ENCODE measurements at places on chromosomes 12 and 14.

DNA sequence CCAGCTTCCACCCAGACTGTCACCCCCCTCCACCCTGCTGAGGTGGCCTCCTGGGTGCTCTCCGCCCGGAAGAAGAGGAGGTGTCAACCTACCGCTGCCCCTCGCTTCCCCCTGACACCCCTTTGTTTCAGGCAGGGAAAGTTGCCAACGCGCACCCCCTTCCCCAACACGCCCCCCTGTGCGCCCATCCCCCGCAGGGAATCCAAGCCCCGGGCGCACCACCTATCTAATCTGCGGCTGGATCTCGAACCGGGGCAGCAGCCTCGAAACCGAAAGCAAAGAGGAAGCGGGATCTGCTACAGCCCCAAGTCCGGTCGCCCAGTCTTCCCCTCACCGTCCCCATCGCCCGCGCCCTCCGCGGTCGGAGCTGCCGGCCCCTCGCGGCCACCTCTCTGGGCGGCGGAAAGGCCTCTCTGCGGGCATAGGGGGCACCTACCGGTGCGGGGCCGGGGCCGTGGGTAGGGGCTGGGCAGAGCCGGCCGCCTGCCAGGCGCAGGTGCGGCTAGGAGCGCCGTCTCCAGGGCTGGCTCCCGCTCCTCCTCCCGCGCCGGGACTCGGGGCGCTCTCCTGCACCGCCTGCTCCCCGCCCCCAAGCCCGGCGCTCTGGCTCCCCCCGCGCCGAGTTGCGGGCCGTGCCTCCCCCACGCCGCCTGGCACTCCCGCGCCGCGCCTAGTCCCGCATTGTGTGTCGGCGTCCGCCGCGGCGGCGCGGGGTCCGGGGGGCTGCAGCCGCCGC lies 18.3 kb upstream of the PLEKHH1 start:
- H3K36me3 ChIP-seq = no peaks in the 10 kb centered on the region
- H3K4me3 ChIP-seq = peak overlapping the region; percentile 60
- H3K27me3 ChIP-seq = no peaks in the 10 kb centered on the region
- peaks cover 24% of the 10 kb centered on the region for H3K4me1 ChIP-seq

DNA sequence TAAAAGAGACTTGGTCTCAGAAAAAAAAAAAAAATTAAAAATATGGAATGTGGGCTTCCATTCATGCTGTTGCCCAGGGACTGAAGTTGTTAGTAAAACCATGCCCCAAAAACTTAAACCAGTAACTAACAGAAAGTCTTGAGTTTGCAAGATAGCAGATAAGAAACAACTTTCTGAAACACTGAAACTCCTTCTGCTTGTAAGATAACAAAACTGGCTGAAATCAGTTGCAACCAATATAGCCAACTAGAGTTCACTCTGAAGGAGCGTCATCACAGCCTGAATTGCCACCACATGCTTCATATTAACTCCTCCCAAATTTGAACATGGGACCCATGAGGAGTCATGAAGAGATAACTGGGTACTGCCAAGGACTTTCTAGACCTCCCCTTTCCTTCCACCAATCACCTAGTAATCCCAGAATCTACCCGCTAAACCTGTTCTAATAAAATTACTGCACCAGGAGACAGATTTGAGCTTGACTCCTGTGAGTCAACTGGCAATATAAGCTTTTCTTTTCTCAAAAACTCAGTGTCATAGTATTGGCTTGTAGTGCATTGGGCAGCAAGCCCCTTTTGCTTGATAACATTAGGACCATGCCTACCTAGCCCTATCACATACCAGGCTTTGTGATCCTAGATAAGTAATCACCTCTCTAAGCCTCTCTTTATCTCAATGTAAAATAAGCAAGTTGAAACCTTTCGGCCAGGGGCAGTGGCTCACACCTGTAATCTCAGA lies 53.6 kb downstream of the R3HDM2 start:
- no peak for DNase-seq
- H3K4me3 ChIP-seq = no peak overlapping the region
- peaks cover 2% of the 10 kb centered on the region for H3K36me3 ChIP-seq

DNA sequence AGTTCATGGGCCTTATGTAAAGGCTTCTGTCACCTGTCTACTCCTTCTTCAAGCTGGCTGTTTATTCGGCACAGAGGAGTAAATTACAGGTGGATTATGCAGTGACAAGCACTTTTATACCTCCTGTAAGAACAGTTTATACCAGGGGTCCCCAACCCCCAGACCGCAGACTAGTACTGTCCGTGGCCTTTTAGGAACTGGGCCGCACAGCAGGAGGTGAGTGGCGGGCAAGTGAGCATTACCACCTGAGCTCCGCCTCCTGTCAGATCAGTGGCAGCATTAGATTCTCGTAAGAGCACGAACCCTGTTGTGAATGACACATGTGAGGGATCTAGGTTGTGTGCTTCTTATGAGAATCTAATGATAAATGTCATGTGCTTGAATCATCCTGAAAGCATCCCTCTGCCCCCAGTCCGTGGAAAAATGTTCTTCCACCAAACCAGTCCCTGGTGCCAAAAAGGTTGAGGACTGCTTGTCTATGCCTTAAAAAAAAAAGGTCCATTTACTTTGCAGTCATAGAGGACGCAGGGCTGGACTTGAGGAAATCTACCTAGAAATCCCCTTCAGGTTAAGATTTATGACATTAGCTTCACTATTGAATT lies 78.8 kb downstream of the ETV6 start:
- peaks cover 50% of the 10 kb centered on the region for H3K4me1 ChIP-seq
- no peaks in the 10 kb centered on the region for H3K36me3 ChIP-seq
- H3K27ac ChIP-seq = no peak overlapping the region
- no peak overlapping the region for H3K4me3 ChIP-seq
- no peaks in the 10 kb centered on the region for H3K27me3 ChIP-seq
- DNase-seq = no peak

DNA sequence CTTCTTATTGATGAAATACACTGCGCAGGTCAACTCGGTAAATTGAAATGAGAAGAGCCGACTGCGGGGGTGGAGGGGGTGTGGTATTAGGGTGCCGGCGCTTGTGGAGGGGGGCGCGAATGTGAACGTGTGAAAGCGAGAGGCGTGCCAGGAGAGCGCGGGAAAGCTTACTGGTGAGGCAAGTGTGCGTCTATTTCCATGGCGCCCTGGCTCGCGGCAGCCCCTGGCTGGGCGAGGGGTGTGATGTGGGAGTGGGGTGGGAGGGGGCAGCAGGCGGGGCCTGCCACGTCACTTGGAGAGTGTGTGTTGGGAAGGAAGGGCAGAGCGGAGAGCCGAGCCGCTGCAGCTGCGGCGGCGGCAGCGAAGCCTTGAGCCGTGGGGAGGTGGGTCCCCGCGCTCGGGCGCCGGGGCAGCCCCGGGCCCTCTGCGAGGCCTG lies 88.8 kb downstream of the GALNT8 start:
- DNase-seq = no peak
- no peak overlapping the region for H3K4me3 ChIP-seq
- H3K27ac ChIP-seq = no peak overlapping the region
- H3K36me3 ChIP-seq = no peaks in the 10 kb centered on the region
- H3K4me1 ChIP-seq = peaks cover 11% of the 10 kb centered on the region
- H3K27me3 ChIP-seq = no peaks in the 10 kb centered on the region

DNA sequence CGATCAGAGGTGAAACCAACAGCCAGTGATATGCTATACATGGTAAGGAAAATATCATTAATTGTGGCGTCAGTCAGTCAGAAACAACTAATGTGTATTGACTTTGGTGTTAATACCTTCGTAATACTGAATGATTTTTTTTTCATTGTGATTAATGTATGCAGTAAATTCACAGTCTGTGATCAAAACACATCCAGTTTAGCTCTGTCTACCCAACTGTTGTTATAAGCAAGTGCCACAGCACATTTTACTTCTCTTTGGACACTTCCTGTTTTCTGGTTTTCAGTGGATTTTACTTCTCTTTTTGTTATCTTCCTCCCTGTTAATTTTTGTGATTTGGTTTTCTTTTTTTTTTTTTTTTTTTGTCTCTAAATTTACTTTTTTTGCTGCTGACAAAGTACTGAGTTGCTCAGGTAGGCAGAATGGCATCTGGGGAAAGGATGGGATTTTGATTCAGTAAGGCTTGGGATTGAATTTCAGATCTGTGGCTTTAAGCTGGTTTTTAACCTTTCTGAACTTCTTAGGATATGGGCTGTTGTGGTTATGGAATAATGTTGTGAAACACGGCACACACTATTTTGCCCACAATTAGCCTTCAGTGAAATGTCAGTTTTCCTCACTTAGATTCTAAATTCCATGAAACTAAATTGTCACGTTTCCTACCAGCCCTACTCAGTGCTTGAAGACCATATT lies 604 bp downstream of the GLIPR1 start:
- H3K4me3 ChIP-seq = peak overlapping the region; percentile 84
- no peaks in the 10 kb centered on the region for H3K27me3 ChIP-seq
- peak overlapping the region; percentile 90 for H3K27ac ChIP-seq
- H3K4me1 ChIP-seq = peaks cover 35% of the 10 kb centered on the region
- no peak for DNase-seq

DNA sequence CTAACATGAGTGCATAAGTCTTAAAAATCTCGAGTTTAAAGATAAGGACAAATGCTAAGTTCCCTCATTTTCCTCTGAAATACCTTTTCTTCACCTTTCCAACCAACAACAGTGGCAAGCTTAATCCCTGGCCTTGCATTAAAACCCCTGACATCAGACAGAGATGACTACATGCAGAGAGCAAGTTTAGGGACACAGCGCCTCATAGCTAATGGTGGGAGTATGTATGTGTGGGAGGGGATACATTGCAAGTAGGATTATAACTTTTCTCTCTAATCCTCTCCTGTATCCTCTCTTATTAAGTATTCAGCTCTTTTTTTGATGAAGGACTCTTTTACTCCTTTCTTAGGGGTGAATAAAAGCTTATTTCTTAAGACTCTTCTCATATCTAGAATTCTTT lies 547.1 kb downstream of the CCER1 start:
- H3K27ac ChIP-seq = no peak overlapping the region
- no peak overlapping the region for H3K4me3 ChIP-seq
- H3K4me1 ChIP-seq = no peaks in the 10 kb centered on the region
- no peak for DNase-seq
- no peaks in the 10 kb centered on the region for H3K27me3 ChIP-seq
- no peaks in the 10 kb centered on the region for H3K36me3 ChIP-seq

GRCh38 chr12:39062266-39062996 lies 157.0 kb upstream of the CPNE8 start:
- H3K27me3 ChIP-seq = no peaks in the 10 kb centered on the region
- H3K36me3 ChIP-seq = no peaks in the 10 kb centered on the region
- H3K4me3 ChIP-seq = no peak overlapping the region
- no peak overlapping the region for H3K27ac ChIP-seq

DNA sequence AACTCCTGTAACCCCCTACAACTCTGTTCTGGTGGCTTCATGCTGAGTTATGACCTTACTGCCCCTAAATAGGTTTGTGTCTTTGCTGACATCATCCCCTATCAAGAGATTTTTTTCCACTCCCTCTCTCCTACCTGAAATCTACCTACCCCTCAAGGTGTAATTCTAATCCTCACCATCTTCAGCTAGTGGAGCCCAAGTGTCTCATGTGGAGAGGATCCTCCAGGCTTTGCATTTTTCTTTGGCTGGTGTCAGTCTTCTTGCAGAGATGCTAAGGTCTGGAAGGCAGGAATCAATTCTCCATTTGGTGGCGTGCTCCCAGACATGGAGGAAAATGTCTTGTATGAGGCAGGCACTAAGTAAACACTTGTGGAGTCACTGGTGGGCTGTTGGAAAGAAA lies 74.8 kb upstream of the PRMT8 start:
- no peak for DNase-seq
- no peak overlapping the region for H3K4me3 ChIP-seq
- no peaks in the 10 kb centered on the region for H3K27me3 ChIP-seq
- H3K4me1 ChIP-seq = no peaks in the 10 kb centered on the region
- H3K36me3 ChIP-seq = no peaks in the 10 kb centered on the region
- no peak overlapping the region for H3K27ac ChIP-seq

- DNase-seq = no peak
- no peak overlapping the region for H3K4me3 ChIP-seq
- peaks cover 94% of the 10 kb centered on the region for H3K36me3 ChIP-seq
- H3K27me3 ChIP-seq = no peaks in the 10 kb centered on the region
- H3K4me1 ChIP-seq = peaks cover 7% of the 10 kb centered on the region
Measured at GRCh38 chr14:73723797-73724661, 9.8 kb upstream of the PNMA1 start.

DNA sequence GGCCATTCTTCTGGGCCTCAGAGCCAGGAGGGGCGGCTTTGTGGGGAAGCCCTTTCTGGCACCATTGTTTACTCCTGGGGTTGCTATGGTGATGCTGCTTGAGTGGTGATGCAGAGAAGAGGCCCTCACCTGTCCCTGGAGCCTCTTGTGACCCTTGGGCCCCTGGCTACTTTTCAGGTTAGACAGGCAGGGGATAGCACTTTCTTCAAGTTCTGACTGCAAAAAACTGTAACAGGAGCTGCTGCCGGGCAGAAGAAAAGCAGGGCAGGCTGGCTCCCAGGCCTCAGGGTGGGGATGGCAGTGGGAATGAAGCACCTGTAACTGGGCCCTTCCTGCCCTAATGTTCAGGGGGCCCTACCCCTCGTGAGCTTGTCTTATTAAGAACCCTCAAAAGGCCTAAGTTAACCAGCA lies at the start of gene TEX52:
TSS of gene TEX52 (minus strand) at position 19 of the 411 bp plus-strand sequence. CDS start at position 6, 13 bp downstream.
- no peak for DNase-seq
- H3K36me3 ChIP-seq = peaks cover 6% of the 10 kb centered on the region
- peaks cover under 1% of the 10 kb centered on the region for H3K4me1 ChIP-seq
- no peak within 1 kb of the TSS for H3K27ac ChIP-seq
- no peaks in the 10 kb centered on the region for H3K27me3 ChIP-seq

DNA sequence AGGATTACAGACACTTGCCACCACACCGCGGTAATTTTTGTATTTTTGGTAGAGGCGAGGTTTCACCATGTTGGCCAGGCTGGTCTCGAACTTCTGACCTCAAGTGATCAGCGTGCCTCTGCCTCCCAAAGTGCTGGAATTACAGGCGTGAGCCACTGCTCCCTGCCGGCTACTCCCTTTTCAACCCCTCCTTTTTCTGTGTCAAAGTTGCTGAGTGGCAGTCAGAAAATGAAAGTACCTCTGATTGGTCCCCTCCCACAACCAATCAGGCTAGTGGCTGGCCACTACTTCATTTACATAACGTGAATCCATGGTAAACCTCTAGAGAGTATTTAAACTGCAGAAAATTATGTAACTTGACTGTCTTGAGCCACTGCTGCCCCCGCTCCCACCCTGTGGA lies 5.9 kb downstream of the RESF1 start:
- H3K36me3 ChIP-seq = peaks cover 44% of the 10 kb centered on the region
- no peak for DNase-seq
- H3K4me1 ChIP-seq = peaks cover 63% of the 10 kb centered on the region
- no peaks in the 10 kb centered on the region for H3K27me3 ChIP-seq
- H3K27ac ChIP-seq = peak overlapping the region; percentile 34

GRCh38 chr12:102439426-102440405 lies 40.6 kb downstream of the IGF1 start:
- no peak for DNase-seq
- H3K4me3 ChIP-seq = no peak overlapping the region
- H3K4me1 ChIP-seq = no peaks in the 10 kb centered on the region
- no peak overlapping the region for H3K27ac ChIP-seq
- no peaks in the 10 kb centered on the region for H3K27me3 ChIP-seq

- H3K27ac ChIP-seq = no peak within 1 kb of the TSS
- DNase-seq = peak; percentile 56
- no peaks in the 10 kb centered on the region for H3K36me3 ChIP-seq
- peaks cover 2% of the 10 kb centered on the region for H3K27me3 ChIP-seq
- H3K4me3 ChIP-seq = peak within 1 kb of the TSS; percentile 81
- H3K4me1 ChIP-seq = peaks cover 23% of the 10 kb centered on the region
Measured at GRCh38 chr14:21024585-21025370, at the start of gene NDRG2. TSS of gene NDRG2 (minus strand) at chr14:21025061. CDS start at chr14:21023315, 1,746 bp downstream.
